ENCODE measurements at places on chromosomes 6 and 20.

DNA sequence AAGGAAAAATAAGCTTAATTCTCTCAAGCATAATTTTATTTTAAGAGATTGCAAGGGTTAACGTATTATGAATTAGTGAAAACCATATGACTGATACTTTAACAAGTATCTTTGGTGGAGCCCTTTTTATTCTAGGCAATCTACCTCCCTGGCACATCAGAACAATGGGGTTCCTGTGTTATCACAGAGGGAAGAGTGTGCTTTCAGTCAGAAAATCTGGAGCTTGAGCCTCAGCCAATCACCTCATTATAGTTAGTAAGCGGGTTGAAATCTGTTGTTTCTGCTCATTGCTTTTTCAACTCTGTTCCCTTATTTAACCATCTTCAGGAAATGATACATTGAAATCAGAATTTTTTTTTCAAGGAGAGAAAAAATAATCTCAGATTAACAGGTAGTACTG, 391 bp downstream of the ADGRF1 start:
- DNase-seq, result no peak

GRCh38 chr6:109315341-109316110, 66.7 kb downstream of the CD164 start:
- DNase-seq, result no peak

DNA sequence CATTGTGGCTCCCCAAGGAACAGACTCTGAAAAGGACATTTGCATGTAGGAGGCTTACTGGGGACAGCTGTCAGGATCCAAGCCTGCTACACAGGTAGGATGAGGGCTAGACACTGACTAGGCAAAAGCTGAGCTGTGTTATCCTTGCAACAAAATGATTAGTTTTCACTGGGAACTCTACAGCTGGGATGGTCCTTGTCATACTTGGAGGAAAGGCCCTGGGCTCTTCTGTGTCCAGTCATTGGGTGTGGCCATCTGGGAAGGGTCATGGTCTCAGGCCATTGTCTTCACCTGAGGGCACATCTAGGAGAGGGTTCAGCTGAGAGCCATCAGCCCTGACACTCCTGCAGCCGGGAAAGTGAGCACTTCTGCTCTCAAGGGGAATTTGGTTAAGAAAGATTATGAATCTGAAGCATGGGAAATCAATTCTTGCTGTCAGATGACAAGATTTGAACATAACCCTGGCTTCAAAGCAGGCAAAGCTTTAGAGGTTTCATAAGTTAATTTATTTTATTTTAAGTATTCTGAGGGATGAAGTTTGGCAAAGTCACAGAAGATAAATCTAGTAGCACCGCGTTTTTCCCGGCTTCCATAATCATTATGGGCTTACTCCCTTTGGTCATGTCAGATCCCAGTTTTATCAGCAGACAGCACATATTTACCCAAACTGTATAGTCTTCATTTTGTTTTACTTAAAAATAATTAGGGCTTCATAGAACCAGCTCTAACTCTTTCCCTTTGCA, 78.4 kb upstream of the SLC22A23 start:
- DNase-seq, result no peak

GRCh38 chr6:20263059-20263458, 50.8 kb upstream of the MBOAT1 start:
- no peak for DNase-seq

DNA sequence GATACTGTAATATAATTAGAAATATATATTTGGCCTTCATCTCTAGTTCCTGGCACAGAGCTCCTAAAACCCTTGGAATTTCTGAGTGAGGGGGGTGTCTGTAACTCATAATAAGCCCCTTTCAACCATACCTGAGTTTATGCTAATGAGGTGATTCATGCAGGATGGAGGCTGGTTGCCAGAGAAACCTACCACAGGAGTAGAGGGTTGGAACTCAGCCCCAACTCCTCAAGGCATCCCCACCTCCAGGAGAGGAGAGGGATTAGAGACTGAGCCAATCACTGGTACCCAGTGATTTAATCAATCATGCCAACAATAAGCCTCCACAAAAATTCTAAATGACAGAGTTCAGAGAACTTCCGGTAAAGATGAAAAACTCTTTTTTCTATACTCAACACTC, 17.5 kb downstream of the UQCC1 start:
- DNase-seq, result no peak

DNA sequence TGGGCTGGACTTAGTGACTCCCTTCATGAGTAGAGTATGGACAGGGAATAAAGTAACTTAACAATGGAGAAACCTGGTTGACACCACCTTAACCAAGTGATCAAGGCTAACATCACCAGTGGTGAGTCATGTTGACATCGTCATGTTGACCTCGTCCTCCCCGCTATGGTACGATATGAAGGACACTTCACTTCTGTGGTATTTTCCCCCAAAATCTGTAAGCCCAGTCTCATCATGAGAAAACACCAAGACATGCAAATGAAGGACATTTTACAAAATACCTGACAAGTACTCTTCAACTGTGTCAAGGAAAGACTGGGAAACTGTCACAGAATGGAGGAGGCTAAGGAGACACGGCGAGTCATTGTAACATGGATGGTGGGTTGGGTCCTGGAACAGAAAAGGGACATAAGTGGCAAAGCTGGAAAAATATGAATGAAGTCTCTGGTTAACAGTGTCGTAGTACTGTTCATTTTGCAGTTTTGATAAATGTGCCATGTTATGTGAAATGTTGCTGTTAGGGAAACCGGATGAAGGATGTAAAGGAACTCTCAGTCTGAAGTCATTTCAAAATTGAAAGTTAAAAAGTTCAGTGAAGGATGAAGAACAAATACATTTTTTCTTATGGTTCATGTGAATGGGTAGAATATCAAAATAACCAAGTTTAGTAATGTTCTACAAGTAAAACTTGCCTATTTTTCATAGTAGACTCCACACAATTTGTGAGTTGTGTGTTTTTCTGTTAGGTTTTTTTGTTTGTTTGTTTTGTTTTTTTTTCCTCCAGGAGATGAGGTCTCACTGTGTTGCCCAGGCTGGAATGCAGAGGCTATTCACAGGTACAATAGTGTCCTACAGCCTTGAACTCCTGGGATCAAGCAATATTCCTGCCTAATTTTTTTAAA, 247.5 kb downstream of the TMEM242 start:
- DNase-seq, result peak; percentile 40

DNA sequence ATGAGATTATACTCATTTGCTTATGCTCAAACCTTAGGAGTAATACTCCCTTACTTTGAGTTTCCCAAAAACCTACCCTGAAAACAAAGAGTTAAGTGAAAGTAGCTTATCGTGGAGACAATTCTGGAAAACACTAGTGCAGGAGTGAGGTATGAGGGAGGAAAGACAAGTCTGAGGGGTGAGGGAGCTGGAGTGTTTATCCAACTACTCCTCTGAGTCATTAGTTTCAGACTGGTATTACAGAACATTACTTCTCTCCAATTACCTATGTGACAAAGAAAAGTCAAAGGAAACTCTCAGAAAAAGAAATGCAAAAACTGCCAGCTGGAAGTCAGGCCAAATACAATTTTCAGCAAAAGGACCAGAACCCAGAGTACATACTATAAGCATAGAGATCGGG, 171.1 kb upstream of the SPTLC3 start:
- no peak for DNase-seq

DNA sequence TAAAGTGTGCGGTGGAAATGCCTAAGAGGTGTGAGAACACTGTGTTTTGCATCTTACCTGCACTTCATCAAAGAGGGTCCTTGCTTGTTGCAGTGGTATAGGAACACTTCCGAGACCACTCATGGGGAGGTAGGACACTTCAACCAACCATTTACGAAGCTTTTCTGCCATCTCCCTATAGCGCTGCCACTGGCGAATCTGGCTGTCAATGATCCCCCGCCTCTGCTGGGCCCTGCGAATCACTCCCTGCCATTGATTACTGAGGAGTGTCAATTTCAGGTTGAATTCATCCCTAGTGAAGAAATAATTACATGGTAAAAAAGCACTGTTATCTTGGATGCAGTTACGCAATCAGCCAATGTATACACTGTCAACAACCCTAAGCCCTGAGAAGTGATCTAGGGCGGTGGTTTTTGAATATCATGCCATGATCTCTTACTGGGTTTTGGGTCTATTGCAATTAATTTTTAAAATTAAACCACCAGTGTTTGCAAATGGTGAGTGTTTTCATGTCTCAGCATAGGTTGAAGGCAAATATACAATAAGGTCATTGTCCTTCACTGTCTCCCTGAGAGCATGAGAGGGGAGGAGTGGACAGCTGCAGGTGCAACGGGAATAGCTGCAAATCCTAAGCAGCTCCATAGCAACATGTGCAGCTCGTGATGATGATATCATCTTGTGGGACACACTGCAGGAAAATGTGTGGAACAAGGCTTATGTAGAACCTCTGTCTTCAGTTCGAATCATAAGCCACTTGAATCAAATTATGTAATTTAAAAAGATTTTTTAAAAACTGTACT, 400.6 kb downstream of the ESR1 start:
- no peak for DNase-seq

- no peak for DNase-seq
Measured at GRCh38 chr6:150380256-150380655, 11.4 kb downstream of the IYD start.

DNA sequence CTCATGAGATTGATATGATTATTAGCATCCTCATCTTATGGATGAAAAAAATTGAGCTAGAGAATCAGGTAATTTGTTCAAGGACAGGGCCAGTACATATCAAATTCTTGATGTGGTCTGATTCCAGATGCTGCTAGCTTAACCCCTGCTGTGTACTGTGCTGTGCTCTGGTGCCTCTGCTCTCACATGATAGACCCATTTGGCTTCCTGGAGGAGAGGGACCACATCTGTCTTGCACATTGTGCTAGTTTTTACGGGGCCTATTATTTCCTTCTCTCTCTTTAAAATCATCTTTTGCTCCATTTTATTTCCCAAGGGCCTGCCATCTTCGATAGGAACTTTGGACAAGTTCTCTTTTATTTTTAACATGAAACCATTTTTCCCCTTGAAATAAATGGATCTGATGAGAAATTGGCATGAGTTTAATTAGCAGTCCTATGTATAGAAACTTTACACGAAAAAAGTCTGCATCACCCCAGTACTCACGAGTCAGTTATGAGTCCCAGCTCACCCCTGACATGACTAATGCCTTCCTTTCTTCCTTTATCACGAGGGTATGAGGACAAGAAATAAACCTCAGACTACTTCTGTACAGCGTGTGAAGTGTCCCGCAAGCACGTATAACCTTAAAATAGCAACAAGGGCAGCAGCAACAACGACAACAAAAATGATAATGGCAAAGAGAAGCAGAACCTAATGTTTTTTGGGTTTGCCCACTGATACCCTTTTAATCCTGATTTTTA, 26.5 kb downstream of the CD109 start:
- DNase-seq, result no peak

GRCh38 chr20:3781153-3781910, at the start of gene SPEF1:
Gene SPEF1 (minus strand): TSS chr20:3781448. CDS start chr20:3781287, 161 bp downstream.
- peak; percentile 60 for DNase-seq

All from activated T-cell treated with anti-CD3 and anti-CD28 coated beads, Interleukin-2, amount 50 U/mL, for 48 hours (primary cell).